ENCODE measurements at places on chromosomes 3 and 15.

DNA sequence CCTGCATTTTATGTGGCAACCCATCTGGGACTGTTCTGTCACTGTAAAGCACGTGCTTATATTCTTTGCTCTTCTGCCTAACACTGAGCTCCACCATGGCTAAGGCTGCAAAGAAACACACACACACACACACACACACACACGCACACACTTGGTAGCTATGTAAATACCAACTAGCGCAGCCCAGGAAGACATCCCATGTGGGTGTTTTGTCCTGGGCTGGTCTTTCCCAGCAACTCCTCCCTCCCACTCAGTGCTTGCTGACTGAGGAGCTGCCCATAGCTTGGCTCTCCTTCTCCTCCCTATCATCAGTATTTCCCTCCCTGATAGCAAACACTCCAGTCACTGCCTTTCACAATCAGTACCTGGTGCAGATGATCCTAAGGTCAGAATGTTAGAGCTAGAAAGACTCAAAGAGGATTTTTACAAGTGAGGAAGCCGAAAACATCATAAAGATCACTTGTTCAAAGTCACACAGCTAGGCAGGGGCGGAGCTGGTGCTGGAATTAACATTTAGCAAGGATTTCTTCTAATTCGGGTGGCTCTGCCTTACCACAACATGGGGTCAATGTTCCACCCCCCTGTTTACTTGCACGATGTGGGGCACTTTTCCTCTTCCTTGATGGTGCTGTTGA, 377.1 kb upstream of the TBL1XR1 start:
- no peak for DNase-seq

DNA sequence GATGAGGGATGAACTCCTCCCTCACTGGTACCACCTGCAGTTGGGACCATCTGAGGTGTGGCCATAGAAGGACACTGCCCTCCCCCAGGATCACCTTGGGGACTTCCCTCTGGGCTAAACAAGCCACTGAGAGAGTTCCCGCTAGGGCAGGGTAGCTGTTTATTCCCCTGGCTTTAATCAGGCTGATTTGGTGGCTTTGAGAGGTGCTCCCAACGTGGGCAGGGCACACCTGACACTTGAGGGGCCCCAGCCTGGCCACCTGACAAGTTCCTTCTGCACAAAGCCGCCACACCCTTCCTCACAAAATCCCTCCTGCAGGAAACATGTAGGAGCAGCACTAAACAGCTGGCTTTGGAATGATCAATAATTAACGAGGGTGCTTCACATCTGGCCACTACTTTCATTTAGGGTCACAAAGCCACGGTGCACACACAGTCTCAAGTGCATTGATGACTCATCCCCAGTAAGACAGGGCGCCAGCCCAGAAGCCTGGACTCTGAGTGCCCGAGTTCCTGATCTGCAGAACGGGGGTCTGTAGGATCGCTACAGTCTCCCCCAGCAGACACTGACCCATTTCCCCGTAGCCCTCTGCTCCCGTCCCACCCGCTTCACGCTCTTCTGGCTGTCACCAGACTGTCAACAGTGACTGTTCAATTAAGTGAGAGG, 75.1 kb downstream of the ATP10A start:
- no peak for DNase-seq

- no peak for DNase-seq
Observed at GRCh38 chr3:66304293-66304692, 83.5 kb downstream of the SLC25A26 start.

- DNase-seq, result no peak
Observed at GRCh38 chr15:49154799-49155109, 645 bp downstream of the COPS2 start.

- no peak for DNase-seq
Observed at GRCh38 chr3:133479895-133480669, 80.2 kb downstream of the BFSP2 start.

GRCh38 chr3:124459678-124460077, 270.6 kb upstream of the UMPS start:
- DNase-seq, result no peak

GRCh38 chr3:188090620-188091309, 63.2 kb upstream of the LPP start:
- DNase-seq, result no peak

DNA sequence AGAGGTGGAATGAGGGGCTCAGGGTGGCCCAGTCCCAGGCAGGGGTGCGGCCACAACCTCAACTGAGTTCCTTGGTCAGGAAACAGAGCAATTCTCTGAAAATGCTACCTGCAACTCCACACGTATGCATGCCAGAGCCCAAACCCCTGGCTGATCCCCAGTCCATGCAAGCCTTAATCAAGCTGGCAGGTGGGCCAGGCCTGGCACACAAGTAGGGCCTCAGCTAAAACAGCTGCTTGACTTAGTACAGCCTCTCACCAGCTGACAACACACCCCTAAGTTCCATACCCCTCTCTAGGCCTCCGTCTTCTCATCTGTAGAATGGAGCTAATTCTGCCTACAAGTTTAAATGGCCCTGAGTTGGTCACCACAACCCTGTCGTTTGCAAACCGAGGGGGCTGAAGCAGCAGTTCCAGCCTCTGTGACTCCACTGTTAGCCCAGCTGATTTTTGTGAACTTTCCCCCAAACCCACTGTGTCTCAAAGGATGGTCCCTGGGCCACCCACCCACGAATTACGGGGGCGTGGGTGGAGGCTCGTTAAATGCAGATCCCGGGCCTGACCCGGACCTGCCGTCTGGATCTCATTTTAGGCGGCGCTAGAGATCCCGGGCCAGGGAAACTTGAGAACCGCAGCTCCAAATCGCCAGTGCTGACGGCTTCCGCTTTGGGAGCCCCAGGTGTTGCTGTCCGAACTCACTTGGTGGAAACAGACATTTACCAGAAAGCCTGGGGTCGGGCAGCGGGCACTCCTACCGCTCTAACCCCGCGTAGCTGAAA, 927 bp downstream of the CHDH start:
- DNase-seq, result no peak

DNA sequence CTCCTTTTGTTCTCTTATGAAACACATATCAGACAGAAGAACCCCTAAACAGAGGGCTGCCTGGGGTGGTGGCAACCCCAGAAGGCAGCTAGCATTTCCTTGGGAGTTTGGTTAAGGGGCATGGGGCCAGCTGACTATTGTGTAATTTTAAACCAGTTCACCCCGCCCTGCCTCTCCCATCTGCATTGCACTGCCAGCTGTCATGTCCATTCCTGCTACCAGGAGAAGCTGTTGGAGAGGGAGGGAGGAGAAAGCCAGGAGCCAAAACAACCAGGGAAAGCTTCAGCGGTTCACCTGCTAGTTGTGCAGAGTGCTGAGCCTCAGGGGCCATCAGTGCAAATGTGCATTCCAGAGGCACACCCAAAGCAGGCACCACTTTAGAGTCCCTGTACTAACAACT, 47.6 kb upstream of the ATP1B3 start:
- no peak for DNase-seq

Measured in activated naive CD4-positive, alpha-beta T cell (primary cell).